ENCODE measurements at places on chromosomes 2 and 18.

GRCh38 chr2:128615571-128615970 is 296.9 kb upstream of the HS6ST1 start:
- no peak for DNase-seq

GRCh38 chr18:47899107-47899840 is 31.2 kb downstream of the SMAD2 start:
- DNase-seq = no peak

DNA sequence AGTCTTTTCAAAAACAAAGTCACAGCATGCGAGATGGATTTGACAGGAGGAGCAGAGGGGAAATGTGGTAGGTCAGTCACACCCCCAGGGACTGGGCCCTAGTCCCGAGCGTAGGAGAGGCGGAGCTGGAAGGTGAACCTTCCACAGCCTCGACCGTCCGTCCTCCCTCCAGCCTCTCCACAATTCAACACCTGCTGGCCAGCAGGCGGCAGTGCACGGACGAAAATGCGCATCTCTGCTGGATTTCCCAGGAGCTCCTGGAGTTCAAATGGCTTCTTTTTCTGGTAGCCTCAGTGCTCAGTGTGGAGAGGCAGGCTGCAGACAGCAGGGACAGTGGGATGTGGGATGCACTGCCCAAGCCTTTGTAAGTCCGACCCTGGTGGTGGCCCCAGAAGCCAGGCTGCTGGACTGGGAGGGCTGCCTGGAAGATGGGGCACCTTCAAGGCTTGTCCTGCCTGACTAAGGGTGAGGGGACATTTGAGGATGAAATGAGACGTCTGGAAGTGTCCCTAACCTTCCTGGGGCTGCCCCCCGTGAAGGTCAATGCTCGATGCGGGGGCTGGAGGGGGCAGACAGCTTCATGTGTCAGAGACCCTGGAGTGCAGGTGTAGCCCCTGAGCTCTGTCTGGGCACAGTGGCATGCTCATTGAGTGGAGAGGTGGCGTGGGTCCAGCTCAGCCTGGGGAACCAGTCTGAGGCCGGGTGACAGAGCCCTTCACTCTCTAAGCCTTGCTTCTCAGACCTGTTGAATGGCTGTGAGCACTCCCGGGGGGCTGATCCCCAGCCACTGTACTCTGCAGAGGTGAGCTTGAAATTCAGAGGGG is 189.5 kb downstream of the TFCP2L1 start:
- DNase-seq = peak; percentile 43

- DNase-seq = no peak
These were observed 111.4 kb downstream of the NFATC1 start for GRCh38 chr18:79507076-79507545.

GRCh38 chr2:33680644-33681363 is 81.7 kb upstream of the FAM98A start:
- no peak for DNase-seq

DNA sequence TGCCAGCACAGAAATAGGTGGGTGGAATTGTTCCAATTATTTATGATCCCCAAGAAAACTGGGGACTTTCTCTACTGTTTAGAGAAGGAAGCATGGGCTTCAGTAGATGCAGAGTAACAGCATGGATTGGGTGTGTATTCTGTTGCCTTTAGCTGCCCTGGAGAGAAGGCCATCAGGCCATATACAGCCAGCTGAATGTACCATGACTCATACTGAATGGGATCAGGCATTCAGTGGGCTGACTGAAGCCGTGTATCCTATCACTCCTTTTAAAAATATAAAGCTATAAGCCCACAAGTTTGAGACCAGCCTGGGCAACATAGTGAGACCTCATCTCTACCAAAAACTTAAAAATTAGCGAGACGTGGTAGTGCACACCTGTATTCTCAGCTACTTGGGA is 16.7 kb upstream of the PLEKHM3 start:
- no peak for DNase-seq

DNA sequence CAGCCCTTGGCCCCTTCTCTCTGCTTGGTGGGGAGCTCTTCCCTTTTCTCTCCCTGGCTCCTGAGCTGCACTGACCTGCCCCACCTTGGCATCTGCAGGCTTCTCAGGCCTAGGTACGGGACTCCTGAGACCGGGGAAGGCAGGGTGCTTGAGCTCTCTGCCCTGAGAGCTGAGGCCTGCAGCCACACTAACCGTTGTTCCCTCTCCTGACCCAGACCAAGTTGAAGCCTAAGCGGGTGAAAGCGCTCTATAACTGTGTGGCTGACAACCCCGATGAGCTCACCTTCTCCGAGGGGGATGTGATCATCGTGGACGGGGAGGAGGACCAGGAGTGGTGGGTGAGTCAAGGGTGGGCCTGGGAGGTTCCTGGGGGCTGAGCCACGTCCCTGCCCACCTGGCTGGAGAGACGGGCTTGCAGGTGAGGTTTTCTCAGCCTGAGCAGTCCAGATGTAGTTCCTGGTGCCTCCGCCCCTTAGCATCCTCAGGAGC is 22.2 kb downstream of the ITGB1BP1 start:
- no peak for DNase-seq
